ENCODE measurements at places on chromosomes 12 and 14.

- no peak for DNase-seq
Observed at GRCh38 chr12:3185260-3185870, 108.2 kb downstream of the TSPAN9 start.

DNA sequence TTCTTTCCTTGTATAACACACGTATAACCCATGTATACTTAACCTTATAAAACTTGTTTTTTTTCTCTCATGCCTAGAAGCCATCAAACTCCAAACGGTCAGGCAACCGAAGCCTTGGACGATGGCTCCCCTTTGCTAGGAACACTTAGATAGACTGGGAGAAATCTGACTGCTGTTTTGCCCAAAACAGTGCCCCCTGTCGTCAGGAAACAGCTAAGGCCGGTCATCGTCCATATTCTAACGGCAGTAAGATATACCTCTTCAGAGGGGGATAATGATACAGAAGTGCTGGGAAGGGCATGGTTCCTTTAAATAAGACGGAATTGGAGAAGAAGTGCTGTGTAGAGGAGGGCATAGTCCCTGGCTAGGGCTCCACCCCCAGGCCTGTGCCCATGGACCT lies 130.5 kb downstream of the SLC41A2 start:
- peak; percentile 5 for DNase-seq

DNA sequence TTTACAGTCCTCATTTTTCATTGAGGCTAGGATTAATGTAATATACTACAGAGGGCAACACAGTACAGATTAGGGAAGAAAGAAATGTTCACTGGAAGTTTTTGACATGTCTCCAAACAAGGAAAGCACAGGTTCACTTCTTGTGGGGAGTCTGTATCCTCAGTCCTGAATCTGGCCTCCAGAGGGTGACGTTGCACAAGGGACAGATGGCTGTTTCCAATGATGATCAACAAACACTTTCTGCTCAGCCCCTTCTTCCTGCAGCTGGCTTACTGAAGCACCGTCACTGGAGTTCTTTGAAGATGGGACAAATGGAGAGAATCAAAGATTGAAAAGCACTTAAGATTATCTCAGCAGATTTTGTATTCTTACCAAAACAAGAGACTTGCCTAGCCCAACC lies 123.3 kb upstream of the OR4E1 start:
- DNase-seq: peak; percentile 7

- DNase-seq: no peak
Observed at GRCh38 chr14:38505221-38505972, 249.5 kb upstream of the CLEC14A start.

- no peak for DNase-seq
Observed at GRCh38 chr12:1350055-1350933, 244.1 kb downstream of the FBXL14 start.

GRCh38 chr14:56133547-56133946 lies 15.3 kb downstream of the PELI2 start:
- DNase-seq: no peak

DNA sequence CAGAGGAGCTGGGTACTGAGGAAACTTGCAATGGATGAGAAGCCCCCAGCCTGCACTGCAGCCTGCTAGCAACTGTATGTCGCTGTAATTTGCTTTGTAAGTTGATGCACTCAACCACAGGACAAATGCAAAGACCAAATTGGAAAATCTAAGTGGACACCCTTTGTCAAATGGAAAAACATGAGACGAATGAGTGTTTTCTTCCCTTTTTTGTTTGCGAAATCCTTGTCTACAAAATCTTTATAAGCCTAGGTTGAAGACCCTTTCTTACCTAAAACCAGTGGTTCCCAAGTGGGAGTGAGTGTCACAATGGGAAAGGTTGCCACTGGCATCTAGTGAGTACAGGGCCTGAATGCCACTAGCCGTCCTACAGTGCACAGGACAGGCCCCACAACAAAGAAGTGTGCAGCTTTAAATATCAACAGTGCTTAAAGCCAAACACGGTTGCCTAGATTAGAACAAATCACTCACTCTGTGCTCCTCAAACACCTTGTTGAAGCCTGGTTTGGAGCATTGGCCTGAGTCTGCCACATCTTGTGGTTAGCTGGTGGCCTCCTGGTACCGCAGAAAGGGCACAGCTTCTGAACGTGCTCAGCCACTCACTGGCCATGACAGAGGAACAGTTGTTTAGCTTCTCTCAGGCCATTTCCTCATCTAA lies 7.6 kb upstream of the VASH1 start:
- no peak for DNase-seq

DNA sequence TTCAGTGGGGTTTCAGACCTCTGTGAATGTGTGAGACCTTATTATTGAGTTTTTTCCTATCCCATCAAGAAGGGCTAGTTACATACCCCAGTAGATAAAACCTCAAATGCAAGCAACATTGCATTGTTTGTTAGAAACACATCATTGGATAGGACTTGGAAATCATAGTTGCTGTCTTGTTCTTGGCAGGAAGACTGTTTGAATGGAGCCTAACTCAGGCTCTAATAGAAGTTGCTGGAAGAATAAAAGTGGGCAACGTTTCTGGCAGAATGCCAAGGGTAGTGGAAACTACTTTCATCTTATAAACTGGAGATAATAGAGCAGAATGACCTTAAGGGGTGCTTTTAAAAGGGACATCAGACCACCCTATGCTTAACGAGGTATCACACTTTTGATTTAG lies 9.9 kb upstream of the PTHLH start:
- DNase-seq: no peak

DNA sequence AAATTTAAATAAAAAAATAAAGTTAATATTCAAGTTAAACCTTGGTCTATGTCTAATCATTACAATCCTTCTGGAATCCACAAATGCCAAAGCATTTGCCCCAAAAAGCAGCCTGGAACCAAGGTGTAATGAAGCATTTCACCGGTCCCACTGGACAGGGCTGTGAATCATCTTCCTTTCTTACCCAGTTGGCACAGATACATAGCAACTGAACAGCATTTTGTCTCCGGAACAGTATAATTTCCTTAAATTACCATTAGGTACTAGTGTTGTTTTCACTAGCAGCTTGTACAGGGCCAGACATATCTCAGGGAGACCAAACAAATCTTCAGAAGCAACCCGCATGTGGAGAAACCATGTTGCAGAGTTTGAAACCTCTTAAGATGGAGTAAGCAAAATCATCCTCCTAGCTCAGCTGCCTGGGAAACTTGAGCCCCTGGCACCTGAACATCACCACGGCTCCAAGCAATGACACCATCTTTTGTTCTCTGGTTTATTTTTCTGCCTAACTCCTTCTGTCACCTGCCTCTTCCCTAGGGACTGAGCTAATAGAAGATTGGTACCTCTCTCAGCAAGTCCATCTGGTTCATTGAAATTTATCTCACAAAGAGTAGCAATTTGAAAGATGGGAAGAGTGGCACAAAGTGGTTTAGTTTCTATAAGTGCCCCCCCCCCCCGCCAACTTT lies 17.9 kb upstream of the MDM1 start:
- DNase-seq: no peak

GRCh38 chr14:66133666-66134065 lies 352.5 kb upstream of the CCDC196 start:
- no peak for DNase-seq

DNA sequence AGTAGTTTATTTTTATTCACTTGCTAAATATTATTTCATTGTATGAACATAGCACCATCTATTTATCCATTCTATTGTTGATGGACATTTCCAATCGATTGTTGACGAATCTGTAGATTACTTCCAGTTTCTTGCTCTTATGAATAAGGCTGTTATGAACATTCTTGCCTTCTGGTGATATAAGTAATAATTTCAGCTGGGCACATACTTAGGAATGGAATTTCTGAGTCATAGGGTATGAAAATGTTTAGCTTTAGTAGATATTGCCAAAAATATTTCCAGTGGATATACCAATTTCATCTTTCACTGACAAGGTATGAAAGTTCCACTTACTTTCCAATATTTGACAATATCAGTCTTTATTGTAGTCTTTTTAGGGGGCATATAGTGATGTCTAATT lies 468.5 kb downstream of the ETNK1 start:
- no peak for DNase-seq

- DNase-seq: no peak
Observed at GRCh38 chr12:8958066-8958465, 8.6 kb upstream of the M6PR start.

DNA sequence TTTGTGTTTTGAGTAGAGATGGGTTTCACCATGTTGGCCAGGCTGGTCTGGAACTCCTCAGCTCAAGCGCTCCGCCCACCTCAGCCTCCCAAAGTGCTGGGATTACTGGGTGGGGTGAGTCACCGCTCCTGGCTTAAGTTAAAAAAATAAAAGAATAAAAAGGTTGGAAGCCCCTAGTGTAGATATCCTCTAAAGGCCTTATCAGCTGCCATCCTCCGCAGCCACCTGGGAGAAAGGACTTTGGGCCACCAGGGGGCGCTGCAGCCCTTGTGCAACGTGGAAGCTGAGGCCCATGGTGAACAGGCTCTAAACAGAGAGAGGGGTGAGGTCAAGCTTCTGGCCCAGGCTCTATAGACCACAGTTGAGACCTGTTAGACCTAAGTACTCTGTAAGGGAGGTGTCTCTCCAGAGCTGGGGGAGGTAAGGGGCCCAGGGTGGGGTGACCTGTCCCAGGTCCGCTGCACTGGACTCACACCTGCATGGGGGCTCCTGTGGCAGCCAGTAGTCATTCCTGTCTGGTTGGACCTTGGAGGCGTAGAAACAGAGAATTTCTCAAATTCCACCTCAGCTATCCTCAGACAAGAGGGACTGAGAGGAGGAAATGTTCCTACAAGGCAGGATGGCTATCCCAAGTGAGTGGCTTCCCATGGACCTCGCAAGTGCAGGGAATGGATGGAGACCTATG lies 14.0 kb upstream of the RACGAP1 start:
- DNase-seq: peak; percentile 80

- no peak for DNase-seq
Observed at GRCh38 chr14:106276326-106277267, 750.2 kb downstream of the TMEM121 start.

GRCh38 chr12:98275131-98275475 lies 240.3 kb upstream of the TMPO start:
- DNase-seq: no peak

Measured in CD4-positive, alpha-beta T cell treated with Interleukin-2 at 100 ng/mL for 4 hours (primary cell).